Panc1 (cell line): ENCODE measurements at places on chromosomes 16 and 17. TPM values are rescaled to one million over a fixed set of nuclear protein-coding genes. Genes with fewer than 3 reads are reported as not detected.

The CLEC18A gene
- total RNA-seq: 0.46 TPM

The MRPL45 gene
- 24.7 TPM for total RNA-seq

The CCL17 gene
- total RNA-seq: not detected

The MED1 gene
- total RNA-seq: 41.4 TPM
